ENCODE measurements at places on chromosomes 5 and 9.

DNA sequence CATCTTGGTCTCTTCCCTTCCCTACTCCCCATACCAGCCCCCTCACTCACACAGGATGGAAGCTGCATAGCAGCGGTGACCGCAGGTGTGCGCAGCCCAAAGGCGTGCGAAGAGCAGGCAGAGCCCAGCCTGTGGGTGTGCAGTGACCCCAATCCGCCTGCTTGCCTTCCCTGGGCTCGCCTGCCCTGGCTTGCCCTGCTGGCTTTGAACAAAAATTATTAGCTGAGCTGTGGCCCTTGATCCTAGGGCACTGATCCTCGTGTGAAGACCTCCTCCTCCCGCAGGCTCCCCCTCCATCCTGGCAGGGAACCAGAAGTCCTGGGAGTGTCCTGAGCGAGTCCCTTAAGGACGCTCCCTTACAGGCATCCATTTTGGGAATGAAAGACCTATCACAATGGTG lies 31.9 kb downstream of the MORN5 start:
- no peak for DNase-seq

DNA sequence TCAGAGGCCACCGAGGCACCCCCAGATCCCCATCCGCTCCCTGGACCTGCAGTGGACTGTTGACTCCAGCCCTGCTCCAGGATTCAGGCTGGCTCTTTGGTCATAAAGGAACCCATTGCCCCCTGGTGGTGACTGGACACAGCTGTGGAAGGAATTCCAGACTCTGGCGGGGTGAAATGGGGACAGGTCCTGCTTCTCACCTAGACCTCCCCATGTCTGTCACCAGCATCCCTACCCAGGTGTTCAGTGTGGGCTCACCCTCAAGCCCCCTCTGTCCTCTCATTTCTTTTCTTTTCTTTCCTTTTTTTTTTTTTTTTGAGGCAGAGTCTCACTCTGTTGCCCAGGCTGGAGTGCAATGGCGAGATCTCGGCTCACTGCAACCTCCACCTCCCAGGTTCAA lies 25.5 kb upstream of the STXBP1 start:
- peak; percentile 74 for DNase-seq

- no peak for DNase-seq
Measured at GRCh38 chr9:20313415-20313814, 308.9 kb downstream of the MLLT3 start.

DNA sequence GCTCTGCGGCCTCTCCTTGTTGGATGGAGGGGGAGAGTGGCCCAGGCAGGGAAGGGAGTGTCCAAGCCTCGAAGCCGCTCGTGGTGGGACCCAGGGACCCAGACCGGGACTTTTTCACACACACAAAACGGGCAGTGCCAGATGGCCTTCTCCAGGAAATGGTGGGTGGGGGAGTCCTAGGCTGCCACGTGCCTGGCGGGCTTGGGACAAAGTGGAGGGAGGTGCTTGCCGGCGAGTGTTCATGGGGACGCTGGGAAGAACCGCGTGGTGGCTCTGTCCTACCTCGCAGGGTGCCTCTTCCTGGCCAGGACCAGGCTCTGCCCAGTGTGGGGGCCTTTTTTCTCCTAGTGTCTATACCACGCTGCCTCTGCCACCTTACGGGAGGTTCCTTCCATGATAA lies 155.0 kb upstream of the COL5A1 start:
- no peak for DNase-seq

GRCh38 chr9:27183131-27183530 lies 74.1 kb downstream of the TEK start:
- no peak for DNase-seq

GRCh38 chr5:176817841-176818377 lies 7.5 kb downstream of the UNC5A start:
- DNase-seq: no peak

DNA sequence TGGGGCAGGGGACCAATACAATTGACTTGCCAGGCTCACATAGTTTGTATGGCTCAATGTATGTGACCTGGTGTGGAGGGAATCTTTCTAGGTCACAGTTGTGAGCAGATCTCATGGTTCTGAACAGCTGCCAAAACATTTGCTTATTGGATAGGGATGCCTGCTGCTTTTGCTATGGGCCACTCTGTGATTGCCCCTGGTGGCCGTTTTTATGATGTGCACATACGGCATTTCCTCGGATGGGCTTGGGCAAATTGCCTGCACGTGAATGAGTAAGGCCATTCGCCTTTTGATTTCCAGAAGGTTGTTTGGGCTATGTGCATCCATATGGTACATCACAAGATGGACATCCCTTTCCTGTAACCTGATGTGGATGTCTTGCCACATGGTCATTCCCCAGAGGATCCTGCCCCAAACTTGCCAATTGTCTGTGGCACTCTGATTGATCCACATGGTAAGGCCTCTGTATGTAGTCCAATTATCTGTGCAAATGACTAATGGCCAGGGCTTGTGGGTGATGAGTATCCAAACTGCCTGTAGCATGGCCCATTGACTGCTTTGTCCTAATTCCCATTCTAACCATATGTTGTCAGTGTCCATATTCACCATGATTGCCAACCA lies 10.7 kb upstream of the SLC22A4 start:
- DNase-seq: no peak

- DNase-seq: no peak
Measured at GRCh38 chr9:118215549-118215948, 511.3 kb downstream of the TLR4 start.

DNA sequence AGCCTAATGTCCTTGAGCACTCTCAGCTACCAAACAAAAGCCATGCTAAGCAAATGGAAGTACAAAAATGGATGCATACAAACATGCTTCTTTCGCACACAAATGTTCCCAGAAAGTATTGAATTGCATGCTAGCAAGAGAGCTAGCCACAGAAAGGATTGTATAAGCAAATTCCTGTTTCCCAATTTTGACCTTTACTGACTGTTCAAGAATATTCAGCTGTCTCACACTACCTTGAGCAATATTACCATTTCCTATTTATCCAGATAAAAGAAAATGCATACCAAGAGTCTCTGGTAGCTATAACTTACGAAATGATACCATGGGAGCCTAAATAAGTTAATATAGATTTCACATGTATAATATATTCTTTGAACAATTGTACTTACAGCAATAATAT lies 264.6 kb downstream of the TMEM167A start:
- DNase-seq: no peak

GRCh38 chr9:109681301-109681700 lies 98.7 kb upstream of the PALM2AKAP2 start:
- no peak for DNase-seq

GRCh38 chr5:117859176-117859575 lies 1129.2 kb downstream of the DTWD2 start:
- DNase-seq: no peak

- DNase-seq: no peak
Measured at GRCh38 chr9:98867429-98868168, 60.1 kb downstream of the GALNT12 start.

DNA sequence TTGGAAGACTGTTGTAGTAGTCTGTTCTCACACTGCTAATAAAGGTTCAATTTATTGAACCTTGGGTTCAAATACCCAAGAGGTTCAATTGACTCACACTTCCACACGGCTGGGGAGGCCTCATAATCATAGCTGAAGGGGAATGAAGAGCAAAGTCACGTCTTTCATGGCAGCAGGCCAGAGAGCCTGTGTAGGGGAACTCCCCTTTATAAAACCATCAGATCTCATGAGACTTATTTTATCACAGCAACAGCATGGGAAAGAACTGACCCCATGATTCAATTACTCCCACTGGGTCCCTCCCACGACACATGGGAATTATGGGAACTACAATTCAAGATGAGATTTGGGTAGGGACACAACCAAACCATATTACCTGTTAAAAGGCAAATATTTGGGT lies 268.2 kb downstream of the TMEM167A start:
- no peak for DNase-seq

GRCh38 chr9:25830381-25830780 lies 152.1 kb upstream of the TUSC1 start:
- no peak for DNase-seq

- DNase-seq: no peak
Measured at GRCh38 chr5:159405611-159406031, 75.3 kb upstream of the IL12B start.

DNA sequence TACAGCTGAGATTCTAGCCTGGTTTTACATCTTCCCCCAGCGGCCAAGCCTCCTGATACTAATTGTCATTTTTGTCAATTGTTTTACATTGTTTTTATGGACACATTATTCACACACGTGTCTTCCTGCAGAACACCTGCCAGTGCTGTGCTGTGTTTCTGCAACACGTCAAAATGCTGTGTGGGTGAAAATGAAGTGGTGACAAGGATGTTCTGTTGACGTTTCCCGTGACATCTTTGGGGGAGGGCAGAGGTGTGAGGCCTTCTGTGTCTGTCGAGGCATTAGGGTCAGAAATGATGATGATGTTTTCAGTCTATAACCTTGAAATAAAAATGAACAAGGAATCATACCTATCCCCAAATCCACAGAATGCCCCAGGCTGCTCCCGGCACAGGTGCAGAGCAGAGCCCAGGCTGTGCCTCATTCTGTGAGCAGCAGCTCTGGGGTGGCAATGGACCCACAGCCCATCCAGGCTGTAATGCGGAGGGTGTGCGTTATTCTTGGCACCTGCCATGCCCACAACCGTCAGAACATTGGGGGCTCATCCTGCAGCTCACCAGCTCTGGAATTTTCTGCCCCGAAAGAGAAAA lies 23.6 kb upstream of the CEP72 start:
- DNase-seq: no peak

- DNase-seq: no peak
Measured at GRCh38 chr5:26662806-26663360, 375.5 kb downstream of the CDH9 start.

DNA sequence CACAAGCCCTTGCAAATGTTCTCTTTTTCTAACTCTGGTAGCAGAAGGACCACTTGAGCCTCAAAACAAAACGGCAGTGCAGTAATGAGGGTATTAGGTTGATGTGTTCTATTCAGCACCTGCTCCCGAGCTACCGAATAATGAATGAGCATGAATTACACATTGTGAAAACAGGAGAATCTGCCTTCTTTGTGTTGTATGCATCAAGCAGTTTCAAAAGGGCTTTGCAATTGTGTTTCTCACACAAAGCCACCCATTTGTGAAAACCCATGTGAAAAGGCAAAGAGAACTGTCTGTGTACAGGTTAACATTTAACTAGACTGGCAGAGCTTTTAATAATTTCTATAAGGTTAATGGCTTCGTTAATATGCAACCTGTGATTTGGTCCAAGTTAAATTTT lies 97.8 kb downstream of the STK32A start:
- DNase-seq: peak; percentile 92

- DNase-seq: no peak
Measured at GRCh38 chr5:113311301-113311700, 123.5 kb downstream of the TSSK1B start.

DNA sequence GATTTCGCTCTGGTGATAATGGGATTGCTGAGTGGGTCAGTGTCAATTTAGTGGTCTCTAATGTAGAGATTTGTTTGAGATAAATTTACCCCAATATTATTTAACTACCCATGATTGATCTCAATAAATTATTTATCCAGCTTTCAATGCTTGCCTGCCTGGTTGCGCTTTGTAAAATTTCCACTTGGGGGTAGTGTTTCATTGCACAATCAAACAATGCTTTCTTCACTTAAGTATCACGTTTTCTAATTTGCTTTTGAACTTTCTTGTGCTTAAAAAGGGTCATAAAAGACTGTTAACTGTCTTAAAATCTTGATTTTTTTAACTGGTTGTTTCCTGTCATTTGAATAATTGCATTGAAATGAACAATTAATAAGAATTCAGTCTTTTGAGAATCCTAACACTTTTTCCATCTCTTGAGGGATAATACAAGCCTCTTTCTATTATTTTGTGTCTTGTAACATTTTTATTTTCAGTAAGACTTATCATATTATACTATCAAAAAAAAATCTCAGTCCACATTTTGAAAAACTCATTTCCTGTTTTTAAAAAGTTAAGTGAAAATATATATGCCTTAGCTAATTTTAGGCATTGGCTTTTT lies 18.7 kb downstream of the HSD17B4 start:
- no peak for DNase-seq

DNA sequence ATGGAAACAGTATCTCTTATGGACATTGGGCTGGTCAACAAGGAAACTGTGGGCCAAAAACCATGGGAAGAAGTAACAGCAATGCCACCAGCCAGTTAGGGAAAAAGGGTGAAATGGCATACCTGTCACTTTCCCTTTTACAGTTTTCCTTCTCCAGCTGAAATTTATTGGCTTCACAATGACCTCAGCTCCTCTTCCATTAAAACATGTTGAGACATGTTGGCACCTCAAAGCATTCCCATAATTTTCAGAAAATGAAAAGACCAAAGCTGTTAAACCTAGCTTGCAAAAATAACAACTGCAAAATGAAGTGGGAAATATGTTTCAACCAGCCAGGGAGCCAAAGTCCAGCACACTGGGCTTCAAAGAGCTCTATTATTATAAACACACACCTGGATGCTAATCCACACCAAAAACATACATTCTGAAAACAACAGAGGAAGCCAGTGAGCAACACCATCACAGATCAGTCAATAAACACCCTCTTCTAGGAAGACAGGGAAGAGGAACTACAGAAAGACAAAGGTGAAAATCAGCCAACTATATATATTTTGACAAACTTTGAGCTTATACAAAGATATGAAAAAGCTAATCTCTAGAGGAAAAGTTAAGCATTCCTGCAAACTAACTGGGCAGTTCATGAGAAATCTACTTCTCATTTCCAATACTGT lies 78.4 kb upstream of the PTGER4 start:
- no peak for DNase-seq

DNA sequence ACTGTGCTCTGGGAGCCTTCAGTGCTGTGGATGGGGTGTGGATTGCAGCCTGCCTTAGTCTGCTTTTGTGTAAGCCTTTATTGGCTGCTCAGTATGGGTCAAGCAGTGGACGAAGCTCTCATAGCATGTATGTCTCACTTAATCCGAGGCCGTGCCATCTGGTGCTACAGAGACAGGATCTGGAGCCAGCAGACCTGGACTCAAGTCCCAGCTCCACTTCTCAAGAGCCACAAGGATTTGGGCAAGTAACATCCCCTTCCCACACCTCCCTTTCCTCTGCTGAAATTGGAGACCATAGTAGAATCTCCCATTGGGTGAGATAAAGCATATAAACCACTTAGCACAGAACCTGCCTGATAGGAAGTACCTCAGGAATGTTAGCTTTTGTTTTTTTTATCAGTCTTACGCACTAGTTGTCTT lies 23.4 kb upstream of the LECT2 start:
- DNase-seq: no peak
